ENCODE measurements at places on chromosomes 3 and 15. TPM values are rescaled to one million over a fixed set of nuclear protein-coding genes. Genes with fewer than 3 reads are reported as not detected.

- no peak for DNase-seq
These were observed 68.5 kb downstream of the MYO1E start for GRCh38 chr15:59304034-59304795.

- no peak for DNase-seq
These were observed 375.1 kb downstream of the SHQ1 start for GRCh38 chr3:72473156-72473555.

- DNase-seq = no peak
These were observed 2.0 kb upstream of the IL20RB start for GRCh38 chr3:136955813-136956212.

The WDR93 gene
- polyA plus RNA-seq = not detected

DNA sequence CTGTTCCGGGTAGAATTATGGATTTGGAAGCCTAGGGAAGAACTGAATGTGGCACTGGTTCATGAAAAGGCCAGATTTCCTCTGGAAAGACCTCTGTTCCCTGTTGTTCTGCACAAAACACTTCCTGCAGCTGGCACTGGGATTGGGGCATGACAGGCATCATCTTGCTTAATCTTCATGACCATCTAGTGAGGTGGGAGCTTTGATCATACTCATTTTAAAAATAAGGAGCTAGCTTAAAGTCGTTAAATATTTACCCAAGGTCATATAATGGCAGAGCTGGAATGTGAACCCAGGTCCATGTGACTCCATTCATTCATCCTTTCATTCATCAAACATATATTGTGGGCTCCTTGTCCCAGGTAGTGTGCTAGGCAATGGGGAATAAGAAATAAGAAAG lies 40.4 kb downstream of the EBLN2 start:
- DNase-seq = no peak

The LEKR1 gene
- 0.22 TPM for polyA plus RNA-seq

DNA sequence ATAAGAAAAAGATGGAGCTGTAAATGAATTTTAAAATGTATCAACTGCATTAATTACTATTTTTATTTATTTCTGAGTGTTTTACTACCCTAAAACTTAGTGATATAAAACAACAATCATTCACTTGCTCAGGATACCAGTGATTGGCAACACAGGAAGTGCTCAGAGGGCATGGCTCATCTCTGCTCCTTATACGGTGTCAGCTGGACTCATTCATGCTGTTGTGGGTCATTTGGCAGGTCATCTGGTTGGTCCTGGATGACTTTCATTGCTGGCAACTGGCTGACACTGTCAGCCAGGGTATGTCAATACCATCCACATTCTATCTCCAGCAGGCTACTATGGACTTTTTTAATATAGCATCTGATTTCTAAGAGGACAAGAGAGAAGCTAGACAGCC lies 689.6 kb upstream of the NECTIN3 start:
- no peak for DNase-seq

GRCh38 chr3:50123394-50124051 lies 31.6 kb upstream of the SEMA3F start:
- DNase-seq = no peak

DNA sequence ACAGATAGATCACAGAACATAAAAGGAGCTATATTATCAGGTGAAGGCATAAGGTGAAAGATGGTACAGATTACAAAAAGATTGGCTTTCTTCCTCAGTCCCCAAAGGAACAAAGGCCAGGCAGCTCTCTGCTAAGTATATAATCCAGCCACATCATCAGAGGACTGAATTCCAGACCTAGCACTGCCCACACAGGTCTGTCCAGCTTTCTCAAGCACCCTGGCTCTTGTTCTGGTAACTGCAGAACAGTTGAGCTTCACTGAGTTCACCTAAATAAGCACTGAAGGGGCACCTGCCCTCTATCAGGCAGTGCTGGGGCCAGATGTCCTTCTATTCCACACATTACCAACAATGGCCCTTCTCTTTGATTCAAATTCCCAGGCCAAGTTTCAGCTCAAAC lies 6.3 kb downstream of the DUOXA1 start:
- no peak for DNase-seq

The DLL4 gene
- 2.1 TPM for polyA plus RNA-seq

Data from liver (tissue), 10 donors.